Activated CD8-positive, alpha-beta memory T cell treated with anti-CD3 and anti-CD28 coated beads for 4 hours (primary cell): ENCODE measurements at places on chromosomes 7 and 10.

- no peak for DNase-seq
Observed at GRCh38 chr7:155987681-155988235, 175.5 kb upstream of the SHH start.

- DNase-seq: no peak
Observed at GRCh38 chr10:64007157-64007556, 486.0 kb downstream of the REEP3 start.

DNA sequence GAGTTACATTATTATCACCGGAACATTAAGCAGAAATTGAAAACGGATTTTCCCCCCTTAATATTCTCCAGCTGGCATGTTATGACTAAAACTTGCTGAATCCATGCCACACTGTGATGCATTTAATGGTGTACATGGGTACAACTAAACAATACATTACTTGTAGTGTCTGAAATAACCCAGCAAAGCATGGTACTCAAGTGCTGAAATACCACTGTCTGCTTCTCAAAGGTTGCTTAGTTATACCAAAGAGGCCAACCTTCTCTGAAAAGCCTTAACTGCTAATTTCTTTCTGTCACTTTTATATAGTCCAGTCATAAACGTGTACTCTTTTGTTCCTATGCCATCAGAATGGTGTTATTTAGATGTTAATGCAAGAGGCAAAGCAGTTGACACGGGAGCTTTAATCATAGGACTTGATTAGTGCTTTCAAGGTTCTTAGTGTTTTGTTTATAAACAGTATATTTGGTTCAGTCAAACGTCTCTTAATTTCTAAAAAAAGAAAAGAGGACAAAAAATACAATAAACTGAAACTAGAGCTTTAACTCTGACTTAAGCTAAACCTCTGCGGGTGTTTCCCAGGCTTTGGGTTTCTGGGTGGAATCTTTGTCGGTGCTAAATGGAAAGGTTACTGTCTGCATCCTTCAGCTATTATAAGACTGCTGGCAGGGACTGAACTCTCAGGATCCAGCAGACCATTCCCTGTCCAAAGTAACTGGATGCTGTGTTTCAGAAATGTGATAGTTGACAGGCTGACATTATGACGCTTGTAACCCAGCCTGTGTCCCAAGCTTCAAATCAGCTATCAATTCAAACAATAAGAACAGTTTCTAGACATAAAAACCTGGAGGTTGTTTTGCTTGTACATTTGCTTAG is 202.6 kb downstream of the PPP1R3A start:
- no peak for DNase-seq

GRCh38 chr7:33195264-33195663 is 65.9 kb downstream of the BBS9 start:
- DNase-seq: no peak

GRCh38 chr10:69715156-69715898 is 85.3 kb downstream of the FAM241B start:
- no peak for DNase-seq

GRCh38 chr7:111266613-111267012 is 175.7 kb downstream of the LRRN3 start:
- DNase-seq: no peak

- no peak for DNase-seq
Observed at GRCh38 chr7:30923774-30924413, 12.2 kb downstream of the AQP1 start.

- no peak for DNase-seq
Observed at GRCh38 chr10:1297566-1298301, 241.5 kb downstream of the WDR37 start.

DNA sequence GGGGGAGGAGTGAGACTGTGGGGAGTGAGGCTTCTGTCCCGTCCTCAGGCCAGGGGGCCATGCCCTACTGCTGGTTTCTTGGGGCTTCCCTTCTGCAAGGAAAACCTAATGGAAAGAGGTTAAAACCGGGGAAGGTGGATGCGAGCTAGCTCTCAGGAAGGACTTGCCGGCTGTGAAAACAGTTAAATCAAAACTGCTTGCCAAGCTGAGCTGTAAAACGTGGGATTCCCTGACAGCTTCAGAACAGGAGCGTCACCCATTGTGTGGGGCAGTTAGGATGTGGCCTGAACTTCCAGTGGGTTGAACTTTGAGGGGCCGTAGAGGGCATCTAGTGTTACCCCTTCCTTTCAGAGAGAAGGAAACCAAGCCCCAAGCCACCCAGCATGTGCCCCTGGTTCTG is 13.1 kb downstream of the TSPAN15 start:
- no peak for DNase-seq

- DNase-seq: no peak
Observed at GRCh38 chr10:36725581-36726520, 399.5 kb upstream of the ANKRD30A start.

DNA sequence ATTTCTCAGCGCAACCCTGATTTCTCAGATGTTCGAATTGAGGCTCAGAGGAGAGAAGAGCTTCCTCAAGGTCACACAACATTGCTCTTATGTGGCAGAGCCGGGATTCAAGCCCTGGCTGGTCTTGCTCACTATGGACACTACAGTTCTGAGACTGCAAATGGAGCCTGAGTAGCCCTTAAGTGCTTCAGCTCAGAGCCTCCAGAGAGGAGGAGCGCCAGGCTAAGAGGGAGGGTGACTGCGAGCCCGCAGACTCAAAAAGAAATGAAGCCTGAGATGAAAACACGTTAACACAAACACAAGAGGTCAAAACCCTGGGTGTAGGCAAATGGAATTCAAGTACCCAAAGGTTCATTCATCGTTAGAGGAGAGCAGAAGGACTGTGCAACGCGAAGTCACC is 13.9 kb downstream of the ARHGAP22 start:
- no peak for DNase-seq

DNA sequence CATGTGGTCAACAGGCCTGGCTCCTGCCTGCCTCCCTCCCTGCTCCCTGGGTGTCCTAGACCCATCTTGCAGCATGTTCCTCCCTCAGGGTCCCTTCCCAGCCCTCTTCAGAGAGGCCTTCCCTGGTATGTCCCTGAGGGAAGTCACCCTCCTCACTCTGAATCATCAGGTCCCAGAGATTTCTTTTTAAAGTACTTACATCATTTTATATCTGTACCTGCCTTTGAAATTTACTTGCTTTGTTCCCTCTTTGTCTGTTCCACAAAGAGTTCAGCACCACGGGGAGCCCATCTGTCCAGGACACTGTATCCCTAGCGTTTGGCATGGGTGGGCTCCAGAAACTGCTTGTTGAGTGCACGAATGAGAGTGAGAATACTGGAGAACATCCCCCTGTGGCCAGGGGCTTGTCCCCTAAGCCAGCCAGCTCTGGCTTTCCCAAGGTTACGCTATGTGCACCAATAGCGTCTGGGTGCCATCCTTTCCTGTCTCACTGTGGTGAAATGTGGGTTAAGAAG is 50.6 kb upstream of the IGFBP3 start:
- no peak for DNase-seq

DNA sequence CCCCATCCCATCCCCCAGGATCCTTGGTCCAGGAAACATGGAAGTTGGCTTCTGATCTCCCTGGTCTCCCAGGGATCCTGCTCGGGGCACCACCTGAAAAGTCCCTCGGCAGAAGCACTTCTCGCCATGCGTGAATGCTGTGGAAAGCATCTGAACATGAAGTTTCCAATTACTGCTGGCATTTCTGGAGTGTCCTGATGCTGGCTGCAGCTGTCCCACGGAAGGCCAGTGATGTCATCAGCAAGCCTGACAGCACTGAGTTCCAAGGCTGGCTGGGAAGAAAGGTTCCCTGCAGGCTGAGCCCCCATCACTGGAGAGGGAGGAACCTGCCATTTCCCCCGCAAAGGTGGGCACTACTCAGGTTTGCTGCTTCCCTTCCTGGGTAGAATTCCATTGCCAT is 71.4 kb downstream of the KCNMA1 start:
- DNase-seq: no peak

GRCh38 chr10:4822208-4822607 is 3.8 kb upstream of the AKR1E2 start:
- no peak for DNase-seq

DNA sequence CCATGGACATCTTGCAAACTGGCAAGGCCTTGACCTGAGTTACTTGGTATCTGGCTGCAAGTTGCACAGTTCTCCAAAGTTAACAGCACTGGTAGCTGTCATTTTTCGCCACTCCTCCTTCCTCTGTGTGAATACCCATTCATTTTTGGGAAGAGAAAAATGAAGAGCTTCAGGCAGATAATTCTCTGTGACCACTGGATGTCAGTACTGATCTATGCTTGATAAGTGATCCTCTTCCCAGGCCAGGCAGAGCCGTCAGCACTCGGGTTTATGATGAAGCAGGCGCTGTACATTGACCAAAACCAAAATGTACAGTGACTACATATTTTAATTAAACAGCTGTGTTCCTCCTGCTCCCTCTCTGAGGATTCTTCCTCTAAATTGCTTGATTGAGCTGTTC is 55.9 kb upstream of the PDZD8 start:
- DNase-seq: no peak

DNA sequence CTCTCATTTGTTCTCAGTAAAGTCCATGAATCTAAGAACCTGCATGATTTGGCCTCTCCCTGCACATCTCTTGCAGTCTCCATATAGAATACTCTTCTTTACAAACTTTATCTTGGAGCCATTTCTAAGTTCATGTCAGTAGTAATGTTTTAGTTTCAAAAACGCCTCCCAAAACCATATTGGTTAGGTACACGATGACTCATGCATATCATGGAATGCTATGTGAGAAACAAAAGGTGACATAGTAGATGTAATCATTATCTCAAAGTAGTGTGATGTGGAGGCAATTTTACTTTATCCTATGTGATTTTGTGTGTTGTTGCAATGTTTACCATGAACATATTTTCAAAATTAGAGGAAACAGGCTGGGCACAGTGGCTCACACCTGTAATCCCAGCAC is 520.7 kb downstream of the KCNMA1 start:
- DNase-seq: no peak

GRCh38 chr10:111316722-111317212 is 239.9 kb downstream of the ADRA2A start:
- DNase-seq: no peak

DNA sequence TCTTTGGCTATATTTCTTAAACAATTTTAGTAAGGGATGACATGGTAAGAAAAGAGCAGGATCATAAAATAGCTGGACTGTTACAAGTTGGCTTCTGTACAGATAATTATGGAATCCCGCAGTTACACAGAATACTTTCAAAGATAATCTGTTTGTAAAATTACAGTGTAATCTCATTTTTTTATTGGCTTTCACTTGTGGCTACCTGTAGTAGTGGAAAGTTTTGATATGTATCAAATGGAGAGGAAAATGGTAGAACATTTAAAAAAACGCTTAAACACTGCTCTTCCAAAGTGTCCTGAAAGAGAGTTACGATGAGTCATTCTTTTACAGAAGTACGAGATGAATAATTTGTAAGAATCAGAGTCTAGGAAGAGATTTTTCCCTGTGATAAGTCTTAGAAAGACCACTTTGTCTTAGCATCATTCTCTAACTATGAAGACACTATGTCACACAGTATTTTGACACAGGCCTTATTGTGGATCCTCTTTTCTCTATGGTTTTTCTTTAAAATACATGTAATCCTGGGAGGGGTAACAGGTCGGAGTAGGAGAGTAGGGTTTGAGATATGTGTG is 215.0 kb upstream of the DKK1 start:
- DNase-seq: no peak

GRCh38 chr7:90007001-90007654 is 147.1 kb upstream of the STEAP1 start:
- DNase-seq: no peak

DNA sequence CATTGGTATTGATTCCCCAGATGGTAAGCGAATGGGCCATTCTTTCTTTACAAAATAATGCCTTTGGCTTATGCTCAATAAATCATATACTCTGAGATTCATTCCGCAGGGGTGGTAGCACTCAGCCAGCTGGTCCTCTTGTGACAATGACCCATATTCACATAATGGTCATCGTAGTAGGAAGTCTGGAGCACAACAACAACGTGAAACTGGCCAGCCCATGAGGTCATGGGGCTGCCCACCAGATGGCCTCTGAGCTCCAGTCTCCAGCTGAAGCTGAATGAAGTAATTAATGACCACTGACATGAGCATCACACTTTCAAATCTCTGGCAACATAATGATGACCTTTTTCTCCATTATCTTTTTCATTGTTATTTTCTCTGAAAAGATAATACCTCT is 42.3 kb upstream of the SORCS1 start:
- no peak for DNase-seq

DNA sequence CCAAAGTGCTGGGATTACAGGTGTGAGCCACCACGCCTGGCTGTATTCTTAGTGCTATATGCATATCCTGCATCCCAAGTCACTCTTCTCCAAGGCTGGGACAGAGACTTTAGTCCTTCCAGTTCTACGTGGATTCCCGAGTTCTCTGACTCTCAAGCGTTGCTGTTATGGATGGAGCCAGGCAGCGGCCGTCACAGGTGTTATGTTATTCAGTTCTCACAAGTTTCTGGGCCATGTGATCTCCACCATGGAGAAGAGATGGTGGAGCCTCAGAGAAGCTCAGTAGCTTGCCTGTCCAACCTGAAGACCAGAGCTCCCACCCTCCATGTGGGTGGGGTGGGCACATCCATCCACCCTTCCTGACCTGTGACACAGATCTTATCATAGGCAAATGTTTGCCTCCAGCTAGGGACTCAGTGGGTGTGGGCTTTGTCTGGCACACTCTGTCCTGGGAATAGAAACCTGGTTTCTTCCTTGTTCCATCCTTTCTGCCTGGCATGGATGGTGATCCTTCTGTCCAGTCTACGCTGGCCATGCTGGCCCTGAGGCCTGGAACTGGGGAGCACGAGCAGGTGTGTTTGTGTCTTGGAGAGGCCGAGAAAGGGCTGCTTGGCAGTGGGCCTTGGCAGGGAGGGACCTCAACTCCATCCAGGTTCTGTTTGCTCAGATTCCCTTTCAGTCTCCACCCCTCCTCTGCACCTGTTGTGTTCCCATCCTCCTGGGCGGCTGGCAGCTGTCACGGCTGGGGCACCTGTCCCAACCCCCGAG is 55.3 kb downstream of the NEURL1 start:
- no peak for DNase-seq

DNA sequence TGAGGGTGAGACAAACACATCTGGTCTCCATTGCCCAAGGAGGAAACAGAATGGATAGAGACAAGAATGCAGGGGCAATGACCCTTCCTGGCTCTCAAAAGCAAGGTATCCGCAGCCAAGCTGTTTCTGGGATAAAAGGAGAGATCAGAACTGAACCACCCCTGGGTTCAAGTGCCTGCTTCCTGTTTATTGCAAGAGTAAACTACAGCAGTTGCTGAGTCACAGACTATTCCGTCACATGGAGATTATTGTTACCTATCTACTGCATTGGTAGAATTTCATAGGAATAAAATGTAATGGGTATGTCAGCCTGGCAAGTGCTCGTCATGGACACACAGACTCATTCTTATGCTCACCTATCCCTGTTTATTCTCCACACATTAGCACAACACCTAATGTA is 821.6 kb downstream of the GRID1 start:
- DNase-seq: no peak

DNA sequence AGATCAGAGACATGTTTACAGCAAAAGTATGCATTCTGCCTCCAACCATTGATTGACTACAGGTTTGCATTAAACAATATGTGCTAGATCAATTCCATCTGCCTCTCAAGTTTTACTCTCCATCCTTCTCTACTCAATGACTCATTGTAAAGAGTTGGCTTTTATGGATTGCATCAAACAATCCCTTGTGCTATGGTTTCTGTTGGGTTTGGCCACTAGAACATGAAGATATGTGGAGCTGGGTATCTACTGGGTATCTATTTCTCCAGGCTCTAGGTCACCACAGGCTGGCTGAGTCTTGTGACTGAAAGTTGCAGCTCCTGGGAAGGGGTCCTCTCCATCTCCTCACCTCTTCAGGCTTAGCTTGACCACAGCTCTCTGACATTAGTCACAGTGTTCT is 204.7 kb downstream of the DGKI start:
- DNase-seq: no peak
